ENCODE measurements at places on chromosomes 11 and 22.

GRCh38 chr22:43313244-43313889, 29.8 kb downstream of the SCUBE1 start:
- DNase-seq = no peak

- DNase-seq = no peak
Measured at GRCh38 chr11:48170241-48171233, 46.1 kb upstream of the OR4B1 start.

DNA sequence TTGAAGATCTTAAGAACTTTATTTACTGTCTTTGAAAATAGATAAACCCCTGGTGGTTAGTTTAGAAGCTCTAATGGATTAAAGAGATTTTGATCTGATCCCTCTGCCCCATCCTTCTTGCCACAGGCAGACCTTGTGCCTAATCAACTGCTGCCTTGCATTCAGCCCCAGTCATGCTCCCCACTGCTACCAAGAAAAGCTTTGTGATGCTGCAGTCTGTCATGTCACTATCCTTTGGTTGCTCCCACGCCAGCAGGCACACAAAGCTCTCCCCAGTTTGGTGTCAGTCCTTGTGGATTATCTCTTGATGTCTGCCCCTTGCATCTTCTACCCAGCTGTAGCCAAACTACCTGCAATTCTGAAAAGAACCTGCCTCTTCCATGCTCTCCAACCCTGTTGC, 112.2 kb downstream of the MTNR1B start:
- no peak for DNase-seq

GRCh38 chr22:34326901-34327300, 406.6 kb upstream of the LARGE1 start:
- no peak for DNase-seq

DNA sequence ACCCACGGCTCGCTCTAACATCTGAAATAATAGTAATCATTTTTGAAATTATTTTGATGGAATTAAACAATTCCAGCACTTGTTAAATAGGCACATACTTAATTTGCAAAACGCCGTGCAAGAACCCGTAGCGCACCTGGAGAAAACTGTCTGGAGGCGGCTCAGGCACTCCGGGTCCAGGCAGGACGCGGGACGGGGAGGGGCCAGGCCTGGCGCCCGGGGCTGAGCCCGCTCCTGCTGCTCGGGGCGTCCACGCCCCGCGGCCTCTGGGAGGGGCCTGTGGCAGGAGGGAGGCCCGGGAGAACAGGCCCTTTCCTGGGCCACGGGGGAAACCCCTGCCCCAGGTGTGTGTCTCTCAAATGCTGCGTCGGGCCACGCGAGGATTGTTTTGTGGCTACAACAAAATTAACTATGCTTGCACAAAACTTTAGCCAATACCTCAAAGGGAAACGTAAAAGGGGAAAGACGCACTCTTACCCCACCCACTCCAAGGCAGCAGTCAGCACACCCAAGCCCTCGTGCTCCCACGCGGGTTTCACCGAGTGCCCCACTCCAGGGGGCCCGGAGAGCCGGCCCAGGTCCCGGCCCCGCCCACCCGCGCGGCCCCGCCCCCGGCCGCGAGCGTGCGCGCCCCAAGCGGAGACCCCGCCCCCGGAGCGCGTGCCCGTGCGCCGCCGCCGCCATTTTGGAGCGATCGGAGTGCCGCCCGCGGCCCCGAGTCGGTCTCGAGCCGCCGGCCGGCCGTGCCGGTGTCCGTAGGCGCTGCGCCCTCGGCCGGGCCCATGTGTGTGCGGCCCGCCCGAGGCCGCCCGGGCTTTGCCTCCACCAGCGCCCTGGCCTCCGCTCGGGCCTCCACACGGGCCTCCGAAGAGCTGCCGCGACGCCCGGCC, at the start of gene PPP6R2:
TSS of gene PPP6R2 (plus strand) at position 677 of the 890 bp plus-strand sequence. CDS start 50,582 bp downstream, outside the sequence.
- DNase-seq = peak; percentile 91

GRCh38 chr22:45600790-45601730, 70.6 kb upstream of the ATXN10 start:
- no peak for DNase-seq

DNA sequence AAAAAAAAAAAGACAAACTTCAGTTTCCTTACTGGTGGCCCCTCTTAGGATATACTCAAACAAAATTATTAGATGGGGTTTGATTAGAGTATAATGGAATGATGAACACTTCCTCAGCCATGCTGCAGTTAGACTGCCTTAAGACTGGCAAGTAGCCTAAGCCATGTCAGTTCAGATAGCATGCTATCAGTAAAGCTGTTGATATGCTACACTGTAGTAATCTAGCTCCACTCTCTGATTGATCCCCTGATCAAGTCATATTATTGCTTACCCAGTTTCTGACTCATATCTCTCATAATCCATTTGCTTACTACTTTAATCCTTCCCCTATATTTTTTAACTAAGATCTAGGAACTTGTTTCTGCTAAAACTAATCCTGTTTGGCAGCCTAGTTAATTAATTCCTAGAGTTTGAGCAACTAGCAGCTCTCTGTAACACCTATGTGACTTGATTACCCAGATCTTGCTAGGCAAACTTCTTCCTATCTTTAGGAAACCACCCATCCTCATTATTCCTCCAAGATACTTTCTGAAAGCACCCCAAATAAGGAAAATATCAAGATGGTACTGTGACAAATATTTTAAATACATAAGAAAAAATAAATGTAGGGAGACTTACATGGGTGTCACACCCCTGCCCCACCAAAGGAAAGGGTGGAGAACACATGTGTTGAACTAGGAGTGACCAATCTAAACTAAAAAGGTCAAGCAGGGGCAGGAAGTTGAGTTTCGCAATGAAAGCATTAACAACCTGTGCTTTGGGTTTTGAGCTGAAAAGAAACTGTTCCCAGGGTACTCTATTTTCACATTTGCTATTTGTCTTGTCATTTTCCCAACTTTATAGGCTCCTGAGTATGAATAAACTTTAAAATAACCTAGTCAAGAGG, 43.2 kb downstream of the PIK3C2A start:
- DNase-seq = no peak

Data from T-helper 9 cell (primary cell).